ENCODE measurements at places on chromosomes 5 and 9.

- DNase-seq = no peak
Observed at GRCh38 chr5:88879724-88880123, 3.3 kb downstream of the MEF2C start.

DNA sequence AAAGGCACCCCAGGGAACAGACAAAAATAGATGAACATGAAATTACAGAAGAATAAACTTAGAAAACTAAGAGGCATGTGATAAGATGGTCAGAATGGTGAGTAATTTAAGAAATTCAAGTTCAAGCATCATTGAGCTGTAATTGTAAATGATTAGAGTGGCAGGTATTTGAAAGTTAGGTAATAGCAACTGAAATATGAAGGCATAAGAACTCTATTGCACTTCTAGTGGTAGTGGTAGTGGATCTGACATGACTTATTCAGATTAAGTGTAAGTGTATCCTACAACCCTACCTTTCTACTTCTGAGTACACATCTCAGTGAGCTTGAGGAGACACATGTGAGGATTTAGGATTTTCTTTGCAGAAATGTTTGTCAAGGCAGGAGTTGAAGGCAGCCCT lies 192.9 kb upstream of the RIOK2 start:
- no peak for DNase-seq

GRCh38 chr5:54541823-54542783 lies 24.5 kb downstream of the SNX18 start:
- no peak for DNase-seq

- DNase-seq = no peak
Observed at GRCh38 chr5:169695919-169696490, 58.9 kb downstream of the DOCK2 start.

Measured in right renal pelvis (tissue), 4 donors.